Ecto neural progenitor cell (in vitro differentiated cells): ENCODE measurements at places on chromosomes 6 and 20.

GRCh38 chr20:59738851-59739250, 134.5 kb downstream of the PHACTR3 start:
- DNase-seq: no peak

DNA sequence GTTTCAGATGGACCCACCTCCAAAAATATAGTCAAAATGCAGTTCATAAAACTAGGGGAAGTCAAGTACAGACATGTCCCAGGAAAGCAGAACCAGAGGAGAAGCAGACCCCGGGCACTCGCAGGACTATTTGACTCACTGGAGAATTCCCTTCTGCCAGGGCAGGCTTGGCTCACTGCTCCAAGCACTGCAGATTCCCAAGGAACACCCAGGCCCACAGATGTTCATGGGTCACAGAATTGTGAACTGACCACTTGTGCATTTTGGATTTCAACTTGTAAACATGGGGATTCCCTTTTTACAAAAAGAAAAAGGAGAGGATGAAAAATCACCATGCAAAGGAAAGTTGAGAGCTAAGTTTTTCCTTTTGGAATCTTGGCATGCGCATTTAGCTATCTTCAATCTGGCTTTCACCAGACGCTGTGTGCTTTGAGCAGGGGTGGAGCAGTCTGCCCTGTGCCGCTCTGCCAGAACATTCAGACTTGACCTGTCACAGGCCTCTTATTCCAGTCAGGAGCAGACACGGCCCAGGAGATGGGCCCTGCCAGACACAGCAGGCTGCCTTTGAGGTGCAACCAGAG, 237.5 kb upstream of the TAB2 start:
- no peak for DNase-seq

- DNase-seq: no peak
These were observed 59.8 kb upstream of the MYL9 start for GRCh38 chr20:36481380-36482043.

GRCh38 chr6:129744201-129744879, 34.4 kb upstream of the ARHGAP18 start:
- no peak for DNase-seq

DNA sequence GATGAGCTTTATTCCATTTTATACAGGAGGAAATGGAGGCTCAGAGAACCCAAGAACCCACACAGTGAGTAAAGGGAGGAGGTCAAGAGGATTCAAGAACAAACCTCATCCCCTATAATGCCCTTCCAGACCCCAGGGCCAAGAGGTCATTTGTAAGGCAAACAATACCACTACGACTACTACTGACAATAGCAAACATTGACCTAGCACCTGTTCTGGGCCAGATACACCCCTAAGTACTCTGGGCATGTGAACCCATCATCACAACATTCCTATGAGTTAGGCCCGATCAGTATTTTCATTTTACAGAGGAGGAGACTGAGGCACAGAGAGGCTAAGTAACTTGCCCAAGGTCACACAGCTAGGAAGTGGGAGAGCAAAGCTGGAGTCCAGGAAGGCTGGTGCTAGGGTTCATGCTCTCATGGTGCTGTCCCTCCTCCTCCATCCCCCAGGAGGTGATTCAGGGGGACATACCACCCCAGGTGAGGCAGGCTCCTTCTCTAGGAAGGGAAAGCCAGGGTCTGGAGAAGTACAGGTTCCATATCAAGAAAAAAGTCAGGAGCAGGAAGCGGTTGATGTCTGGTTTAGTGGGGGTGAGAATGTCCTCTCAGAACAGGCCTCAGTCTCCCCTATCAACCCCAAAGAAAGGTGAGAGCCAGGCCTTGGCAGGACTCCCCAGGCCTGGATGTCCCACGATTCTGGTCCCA, 13.7 kb downstream of the SLC13A3 start:
- DNase-seq: no peak

GRCh38 chr20:63132715-63133471, 83.0 kb downstream of the YTHDF1 start:
- no peak for DNase-seq

DNA sequence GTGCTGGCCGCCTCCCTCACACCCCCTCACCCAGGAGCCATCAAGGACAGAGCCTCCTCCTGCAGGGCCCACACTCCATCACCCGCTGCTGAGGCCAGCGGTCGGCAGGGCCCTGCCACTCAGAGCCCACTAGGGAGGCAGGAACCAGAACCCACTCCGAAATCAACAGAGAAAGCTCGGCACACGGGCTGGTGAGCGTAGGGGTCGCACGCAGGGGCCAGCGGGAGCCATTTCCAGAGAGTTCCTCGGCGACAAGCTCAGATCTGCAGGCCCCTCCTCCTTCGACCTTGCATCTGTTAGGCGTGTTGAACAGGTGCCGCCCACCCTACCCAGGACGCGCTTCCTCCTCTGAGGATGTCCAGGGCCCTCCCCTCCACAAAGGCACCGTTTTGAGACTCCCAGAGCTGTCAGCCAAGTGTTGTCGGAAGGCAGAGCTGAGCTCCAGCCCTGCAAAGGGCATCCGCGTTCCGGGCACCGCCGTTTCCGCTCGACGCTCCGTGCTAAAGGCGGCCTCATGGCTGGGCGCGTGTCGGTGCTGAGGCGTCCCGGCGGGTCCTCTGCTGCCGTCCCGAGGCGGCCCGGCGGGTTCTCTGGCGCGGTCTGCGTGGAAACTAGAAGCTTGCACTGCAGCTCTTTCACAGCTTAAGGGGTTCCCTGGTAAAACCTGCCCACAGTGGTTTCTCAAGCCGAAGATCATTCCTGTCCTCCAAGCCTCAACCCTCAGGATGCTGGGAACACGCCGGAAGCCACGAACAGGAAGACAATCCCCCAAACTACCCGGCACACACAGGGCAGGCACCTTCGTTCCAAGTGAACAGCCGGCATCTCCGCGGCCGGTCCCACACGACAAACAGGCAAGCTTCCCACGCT, 6.8 kb downstream of the KCNQ2 start:
- DNase-seq: no peak

GRCh38 chr20:59258221-59258621, 42.2 kb upstream of the EDN3 start:
- DNase-seq: no peak

GRCh38 chr20:1022871-1023270, 20.8 kb upstream of the RSPO4 start:
- DNase-seq: no peak

- no peak for DNase-seq
These were observed 41.1 kb upstream of the CST5 start for GRCh38 chr20:23920408-23921325.

DNA sequence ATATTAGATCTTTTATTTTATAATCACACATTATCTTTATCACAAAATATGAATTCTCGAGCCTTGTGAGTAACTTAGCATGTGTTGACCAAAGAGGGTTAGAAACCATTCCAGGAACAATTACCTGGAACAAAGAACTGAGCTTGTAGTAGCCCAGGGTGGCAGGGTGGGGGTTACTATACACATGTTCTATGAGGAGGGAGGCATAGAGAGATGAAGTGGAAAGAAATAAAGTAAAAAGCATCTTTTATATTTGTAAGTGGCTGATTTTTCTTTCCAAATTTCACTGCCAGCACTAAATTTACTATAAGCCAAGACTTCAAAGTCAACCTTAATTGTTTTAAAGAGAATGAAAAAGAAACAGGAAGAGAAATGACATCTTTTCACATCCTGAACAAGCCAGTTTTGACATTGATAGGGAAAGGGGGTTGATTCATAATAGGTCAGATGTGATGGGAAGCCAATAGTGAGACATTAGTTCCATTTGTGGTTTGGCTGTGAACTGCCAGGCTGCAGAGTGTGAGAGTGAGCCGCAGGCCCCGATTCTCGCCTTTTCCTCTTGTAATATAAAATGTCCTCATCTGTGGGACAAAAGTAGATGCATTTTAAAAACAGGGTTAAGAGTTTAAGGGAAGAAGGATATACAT, 52.7 kb upstream of the MYB start:
- DNase-seq: no peak

DNA sequence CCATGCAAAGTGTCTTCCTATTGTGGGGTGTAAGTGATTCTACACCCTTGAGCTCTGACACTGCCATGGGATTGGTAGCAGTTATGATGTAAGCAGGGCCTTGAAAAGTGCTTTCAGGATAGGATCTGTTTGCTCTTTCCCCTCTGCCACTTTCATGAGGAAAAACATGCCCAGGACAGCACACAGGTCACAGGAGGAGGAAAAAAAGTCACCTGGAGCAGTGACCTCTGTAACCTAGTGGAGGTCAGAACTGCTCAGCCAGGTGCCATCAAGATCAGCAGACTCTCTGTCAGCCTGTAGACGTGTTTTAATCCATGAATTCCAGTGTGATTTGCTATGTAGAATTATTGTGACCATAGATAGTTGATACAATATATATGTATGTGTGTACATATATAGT, 92.7 kb upstream of the BMP2 start:
- no peak for DNase-seq

DNA sequence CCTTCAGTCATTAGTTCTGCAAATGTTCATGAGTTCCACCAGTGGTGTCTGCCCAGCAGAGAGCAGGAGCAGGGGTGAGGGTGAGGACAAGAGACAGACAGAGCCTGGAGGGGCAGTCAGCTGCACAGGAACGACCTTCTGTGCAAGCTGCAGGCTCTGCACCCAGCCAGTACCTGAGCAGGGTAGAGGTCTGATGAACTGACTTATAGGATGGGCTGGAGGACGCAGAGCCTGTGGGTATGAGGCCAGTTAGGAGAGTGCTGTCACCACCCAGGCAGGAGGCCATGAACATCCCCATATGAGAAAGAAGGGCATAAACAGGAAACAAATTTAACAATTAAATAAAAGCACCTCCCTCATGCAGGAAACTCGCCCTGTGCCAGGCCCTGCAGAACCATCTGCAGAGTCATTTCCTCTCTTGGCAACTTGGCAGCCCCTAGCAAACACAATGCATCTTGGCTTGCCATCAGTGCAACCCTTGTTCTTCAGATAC, 17.9 kb downstream of the C6orf15 start:
- no peak for DNase-seq

DNA sequence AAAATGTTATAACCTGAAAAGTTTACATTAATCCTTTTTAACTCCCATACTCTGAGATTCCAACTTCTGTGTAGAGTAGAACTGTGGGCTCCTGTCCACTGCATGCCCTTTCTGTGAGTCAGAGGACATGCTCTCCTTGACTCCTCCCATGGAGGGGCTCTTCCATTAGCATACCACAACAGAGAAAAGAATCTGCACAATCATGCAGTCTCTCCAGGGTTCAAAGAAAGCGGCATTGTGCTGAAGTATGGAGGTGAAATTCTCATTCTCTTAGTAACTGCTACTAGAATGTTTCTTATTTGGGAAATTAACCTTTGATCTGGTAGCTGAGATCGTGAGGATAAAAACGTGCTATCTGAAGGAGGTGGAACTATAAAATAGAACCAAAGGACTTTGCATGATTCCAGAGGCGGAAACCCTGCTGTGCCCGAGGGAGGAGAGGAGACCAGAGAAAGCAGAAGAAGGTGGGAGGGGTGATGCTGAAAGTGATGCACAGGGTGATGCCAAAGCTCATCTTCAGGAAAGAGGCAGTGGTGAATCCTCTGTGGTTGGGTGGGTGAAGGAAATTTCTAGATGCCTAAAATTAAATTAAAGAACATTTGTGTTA, 202.2 kb upstream of the PCSK2 start:
- DNase-seq: no peak

DNA sequence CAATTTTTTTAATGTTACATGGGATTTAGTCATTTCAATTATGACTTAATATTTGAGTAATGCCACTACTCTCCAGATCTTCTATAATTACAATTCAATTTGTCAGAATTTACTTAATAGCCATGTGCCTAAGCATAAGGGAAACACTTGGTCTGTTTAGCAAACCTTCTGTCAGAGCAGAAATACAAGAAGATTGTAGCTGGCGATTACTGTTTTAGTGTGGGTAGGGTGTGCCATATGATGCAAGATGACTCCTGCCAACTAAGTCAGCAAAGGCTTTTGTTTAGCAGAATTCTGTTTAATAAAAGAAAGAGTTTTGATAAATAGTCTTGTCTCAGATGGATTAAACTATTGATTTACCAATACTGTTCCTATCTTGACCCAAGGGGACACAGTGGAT, 455.4 kb downstream of the RNF144B start:
- DNase-seq: no peak

- no peak for DNase-seq
These were observed 5.6 kb upstream of the CCNC start for GRCh38 chr6:99573980-99574617.

- DNase-seq: no peak
These were observed 247.9 kb downstream of the ZNF217 start for GRCh38 chr20:53345536-53346334.

DNA sequence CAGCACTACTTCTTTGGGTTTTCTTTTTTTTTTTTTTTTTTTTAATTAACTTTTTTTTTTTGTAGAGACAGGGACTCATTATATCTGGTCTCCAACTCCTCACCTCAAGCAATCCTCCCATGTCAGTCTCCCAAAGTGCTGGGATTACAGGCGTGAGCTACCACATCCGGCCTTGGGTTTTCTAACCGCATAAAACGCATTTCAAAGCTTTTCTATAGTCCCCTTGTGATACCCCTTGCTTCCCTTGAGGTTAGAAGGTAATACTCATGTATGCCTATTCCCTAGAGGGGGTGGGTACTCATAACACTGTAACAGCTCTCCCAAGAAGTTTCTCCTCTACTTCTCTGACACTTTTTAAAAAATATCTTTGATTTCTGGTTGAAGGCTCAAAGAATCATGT, 23.9 kb upstream of the ASCC3 start:
- no peak for DNase-seq

DNA sequence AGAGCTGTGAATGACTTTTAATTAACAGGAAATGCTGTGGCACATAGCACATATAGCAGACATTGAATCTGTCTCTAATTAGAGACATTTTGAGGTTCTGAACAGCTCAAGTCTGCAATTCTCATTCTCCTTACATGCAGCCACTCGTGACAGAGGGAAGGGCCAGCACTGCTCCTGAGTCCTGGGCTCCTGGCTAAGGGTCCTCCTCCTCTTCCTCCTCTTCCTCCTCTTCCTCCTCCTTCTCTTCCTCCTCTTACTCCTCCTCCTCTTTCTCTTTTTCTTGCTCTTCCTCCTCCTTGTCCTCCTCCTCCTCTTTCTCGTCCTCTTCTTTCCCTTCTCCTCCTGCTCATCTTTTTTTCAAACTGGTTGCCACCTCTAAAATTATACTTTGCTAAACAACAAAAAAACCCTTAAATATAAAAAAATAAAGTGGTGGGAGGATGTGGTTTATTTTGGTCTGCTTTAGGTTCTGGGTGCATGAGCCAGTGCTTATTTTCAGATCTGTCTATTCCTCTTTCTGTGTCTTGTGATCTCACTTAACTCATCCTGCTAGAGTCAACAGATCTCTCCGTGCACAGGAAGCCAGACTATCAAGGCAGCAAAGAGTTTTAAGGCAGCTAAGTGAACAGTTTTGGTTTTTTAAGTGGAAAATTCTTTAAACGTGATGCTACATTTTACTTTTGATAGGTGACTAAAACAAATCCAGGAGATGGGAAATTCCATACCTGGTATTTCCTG, 159.3 kb downstream of the CD83 start:
- DNase-seq: no peak
